Peyer's patch (tissue), 4 donors: ENCODE measurements at places on chromosomes 3 and 15.
A peak's percentile ranks its signal among the peaks of the same experiment; 100 is the strongest.

- no peak for DNase-seq
Observed at GRCh38 chr3:196044513-196044912, 37.4 kb downstream of the TFRC start.

- DNase-seq: no peak
Observed at GRCh38 chr15:59444980-59445545, 7.1 kb downstream of the FAM81A start.

DNA sequence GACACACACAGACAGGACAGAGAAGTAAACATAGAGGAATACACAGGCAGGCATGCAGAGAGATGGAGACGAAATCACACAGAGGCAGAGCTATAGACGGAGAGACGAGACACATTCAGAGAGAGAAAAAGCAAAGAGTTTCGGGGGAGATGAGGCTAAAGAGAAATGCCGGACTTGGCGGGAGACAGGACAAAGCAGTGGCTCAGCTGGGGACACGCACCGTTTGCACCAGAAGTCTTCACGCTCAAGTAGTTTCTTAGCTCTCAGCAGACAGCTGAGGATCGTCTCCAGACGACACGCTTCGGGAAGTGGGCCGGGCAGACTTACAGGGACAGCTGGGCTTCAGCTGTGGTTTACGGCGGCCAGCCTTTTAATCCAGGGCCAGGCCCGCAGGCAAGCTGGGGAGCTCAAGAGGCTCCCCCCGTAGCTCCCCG lies 56.2 kb upstream of the DLG1 start:
- no peak for DNase-seq

DNA sequence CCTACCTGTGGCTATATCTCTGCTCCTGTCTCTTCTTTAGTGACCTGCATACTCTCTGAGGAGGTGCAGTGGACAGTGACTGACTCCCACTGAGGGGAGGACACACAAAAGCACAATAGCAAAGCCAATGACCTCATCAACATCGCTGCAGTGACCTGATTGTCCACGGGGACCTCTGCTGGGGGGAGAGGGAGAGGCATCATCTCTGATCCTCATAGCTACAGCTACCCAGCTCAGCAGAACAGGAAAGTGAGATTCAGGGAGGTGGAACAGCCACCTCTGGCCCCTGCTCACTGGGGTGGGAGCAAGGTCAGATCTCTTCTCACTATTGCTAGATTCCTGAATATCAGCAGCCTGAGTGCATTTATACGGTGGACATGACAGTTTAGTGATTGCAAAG lies 179.2 kb downstream of the ATP10A start:
- no peak for DNase-seq

DNA sequence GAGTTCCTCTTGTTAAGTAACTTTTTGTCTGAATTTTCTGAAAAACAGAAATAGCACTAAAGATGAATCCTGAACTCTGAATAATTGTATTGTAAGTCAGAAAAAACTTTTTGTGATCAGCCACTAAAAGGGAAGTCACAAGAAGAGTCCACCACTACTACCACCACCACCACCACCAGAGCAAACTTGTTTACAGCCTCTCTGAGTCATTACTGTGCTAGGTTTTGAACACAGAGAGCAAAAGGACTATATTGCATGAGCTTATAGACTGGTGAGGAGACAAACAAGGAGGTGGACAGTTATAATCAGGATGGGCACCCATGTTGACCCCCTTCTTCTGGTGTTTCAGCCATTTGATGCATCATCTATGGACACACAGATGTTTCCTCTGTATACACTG lies 141.7 kb downstream of the IL5RA start:
- DNase-seq: no peak

GRCh38 chr3:72086743-72087087 lies 301.8 kb upstream of the PROK2 start:
- no peak for DNase-seq

DNA sequence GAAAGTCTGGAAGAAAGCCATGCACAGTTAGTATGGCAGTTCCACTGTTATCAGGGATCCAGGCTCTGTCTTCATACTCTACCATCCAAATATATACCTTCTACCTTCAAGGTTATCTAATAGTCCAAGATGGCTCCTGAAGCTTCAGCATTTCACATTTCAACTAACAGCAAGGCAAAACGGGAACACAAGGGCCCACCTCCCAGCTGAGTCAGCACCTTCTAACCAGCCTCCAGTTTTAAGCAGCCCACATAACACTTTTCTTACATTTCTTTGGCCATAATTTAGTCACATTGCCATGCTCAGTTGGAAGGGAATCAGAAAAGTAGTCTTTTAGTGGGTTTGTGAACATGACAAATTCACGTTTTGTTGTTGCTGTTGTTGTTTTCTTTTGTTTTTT lies 15.4 kb upstream of the MSL2 start:
- DNase-seq: no peak

DNA sequence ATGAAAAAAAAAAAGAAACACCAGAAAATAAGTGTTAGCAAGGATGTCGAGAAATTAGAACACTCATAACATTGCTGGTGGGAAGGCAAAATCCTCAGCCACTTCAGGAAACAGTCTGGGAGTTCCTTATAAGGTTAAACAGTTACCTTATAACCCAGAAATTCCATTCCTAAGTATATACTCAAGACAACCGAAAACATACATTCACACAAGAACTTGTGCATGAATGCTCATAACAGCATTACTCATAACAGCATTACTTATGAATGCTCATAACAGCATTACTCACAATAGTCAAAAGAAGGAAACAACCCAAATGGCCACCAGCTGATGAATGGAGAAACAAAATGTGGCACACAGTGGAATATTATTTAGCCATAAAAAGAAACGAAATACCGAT lies 34.8 kb upstream of the DCP1A start:
- no peak for DNase-seq

DNA sequence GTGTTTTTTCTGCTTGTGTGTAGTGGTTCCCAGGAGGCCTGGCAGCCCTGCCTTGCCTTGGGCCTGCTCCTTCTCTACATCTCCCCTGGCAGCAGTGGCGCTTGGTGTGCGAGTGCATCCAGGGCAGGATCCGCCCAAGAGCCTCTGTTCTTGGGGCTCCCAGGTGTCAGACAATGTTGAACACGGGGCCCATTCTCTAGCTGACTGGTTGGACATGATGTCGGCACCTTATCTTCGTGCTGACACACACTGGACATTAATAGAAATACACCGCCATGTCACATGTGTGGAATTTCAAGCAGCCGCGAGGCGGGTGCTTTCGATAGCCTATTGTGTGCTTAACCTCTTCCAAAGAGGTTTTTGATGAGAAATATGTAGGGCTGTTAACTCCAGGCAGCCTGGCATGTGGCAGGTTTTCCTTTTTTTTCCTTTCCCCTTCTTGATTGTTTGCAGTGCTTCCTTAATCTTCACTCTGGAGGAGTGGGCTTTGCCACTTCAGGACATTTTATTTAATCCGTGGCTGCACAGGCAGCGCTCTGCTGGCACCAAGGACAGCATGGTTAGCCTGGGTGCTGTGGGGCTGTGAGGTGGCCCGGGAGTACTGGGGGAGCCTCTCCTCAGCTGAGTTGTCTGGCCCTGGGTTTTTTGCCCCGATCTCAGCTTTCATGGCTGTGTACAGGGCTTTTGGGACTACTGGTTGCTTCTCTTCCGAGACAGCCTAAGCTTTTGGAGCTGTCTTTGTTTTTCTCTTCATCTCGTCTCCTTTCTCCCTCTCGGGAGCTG lies 42.5 kb downstream of the CHCHD6 start:
- DNase-seq: no peak

DNA sequence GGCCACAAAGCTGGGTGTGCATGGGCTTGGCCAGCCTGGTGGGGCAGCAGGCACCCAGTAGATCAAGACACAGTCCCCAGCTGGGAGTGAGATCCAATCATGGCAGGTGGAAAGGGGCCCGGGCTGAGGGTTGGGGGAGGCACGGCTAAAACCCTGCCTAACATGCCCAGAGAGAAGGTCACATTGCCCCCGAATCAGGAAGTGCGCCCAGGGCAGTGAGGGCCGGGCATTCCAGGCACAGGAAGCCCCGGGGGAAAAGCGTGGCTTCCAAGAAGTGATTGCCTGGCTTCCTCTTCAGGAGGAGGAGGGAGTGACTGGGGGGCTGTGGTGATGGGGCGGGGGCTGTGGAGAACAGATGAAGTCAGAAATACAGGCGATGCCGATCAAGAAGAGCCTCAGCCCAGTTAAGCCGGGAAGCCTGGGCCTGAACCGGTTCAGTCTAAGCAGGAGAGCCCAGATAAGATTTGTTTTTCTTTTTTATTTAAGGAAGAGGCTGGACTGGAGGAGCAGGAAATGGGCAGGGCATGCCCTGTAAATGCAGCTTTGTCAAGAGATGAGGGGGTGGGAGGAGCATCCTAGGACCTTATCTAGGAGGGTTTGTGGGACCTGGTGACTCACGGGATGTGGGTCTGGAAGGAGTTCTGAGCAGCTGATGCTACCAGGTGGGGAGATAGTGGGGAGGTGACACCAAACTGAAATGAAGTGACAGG lies 83.9 kb downstream of the CHSY1 start:
- DNase-seq: peak; percentile 57
